ENCODE measurements at places on chromosomes 5 and 9.

DNA sequence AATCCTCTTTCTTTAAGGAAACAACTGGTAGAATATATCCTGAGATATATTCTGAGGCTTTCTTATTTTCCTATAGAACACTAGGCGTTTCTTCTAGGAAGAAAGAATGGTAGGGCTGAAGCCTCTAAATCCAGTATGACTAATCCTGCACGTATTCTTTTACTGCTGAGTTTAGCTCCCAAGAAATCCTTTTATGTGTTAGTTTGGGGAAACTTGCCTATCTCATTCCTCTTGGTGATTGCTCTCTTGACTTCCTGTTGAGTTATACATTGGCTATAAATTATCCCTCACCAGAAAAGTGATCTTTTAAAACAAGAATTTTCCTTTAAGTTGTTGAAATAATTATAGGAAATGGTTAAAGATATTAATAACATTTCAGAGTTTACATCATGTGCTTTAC lies 422.9 kb downstream of the TMEM161B start:
- DNase-seq = no peak

GRCh38 chr5:58462154-58462553 lies 2.3 kb upstream of the PLK2 start:
- DNase-seq = no peak

GRCh38 chr5:118076490-118076889 lies 911.9 kb downstream of the DTWD2 start:
- DNase-seq = no peak

DNA sequence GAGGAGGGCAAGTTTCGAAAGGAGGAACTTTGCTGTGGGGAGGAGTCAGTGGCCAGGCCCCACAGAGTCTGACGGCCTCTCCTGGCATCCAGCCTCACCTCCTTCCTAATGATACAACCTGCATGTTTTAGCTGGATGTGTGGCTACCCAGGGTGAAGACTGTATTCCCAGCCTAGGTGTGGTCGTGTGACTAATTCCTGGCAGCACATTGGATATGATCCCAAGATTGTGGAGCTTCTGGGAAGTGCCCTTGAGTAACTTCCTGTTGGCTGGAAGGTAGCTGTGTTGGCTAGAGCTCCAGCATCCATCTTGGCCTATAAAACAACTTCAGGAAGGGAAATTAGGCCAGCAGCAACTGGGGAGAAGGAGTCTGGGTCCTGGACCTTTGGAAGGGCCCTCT lies 19.0 kb upstream of the LPCAT1 start:
- no peak for DNase-seq

DNA sequence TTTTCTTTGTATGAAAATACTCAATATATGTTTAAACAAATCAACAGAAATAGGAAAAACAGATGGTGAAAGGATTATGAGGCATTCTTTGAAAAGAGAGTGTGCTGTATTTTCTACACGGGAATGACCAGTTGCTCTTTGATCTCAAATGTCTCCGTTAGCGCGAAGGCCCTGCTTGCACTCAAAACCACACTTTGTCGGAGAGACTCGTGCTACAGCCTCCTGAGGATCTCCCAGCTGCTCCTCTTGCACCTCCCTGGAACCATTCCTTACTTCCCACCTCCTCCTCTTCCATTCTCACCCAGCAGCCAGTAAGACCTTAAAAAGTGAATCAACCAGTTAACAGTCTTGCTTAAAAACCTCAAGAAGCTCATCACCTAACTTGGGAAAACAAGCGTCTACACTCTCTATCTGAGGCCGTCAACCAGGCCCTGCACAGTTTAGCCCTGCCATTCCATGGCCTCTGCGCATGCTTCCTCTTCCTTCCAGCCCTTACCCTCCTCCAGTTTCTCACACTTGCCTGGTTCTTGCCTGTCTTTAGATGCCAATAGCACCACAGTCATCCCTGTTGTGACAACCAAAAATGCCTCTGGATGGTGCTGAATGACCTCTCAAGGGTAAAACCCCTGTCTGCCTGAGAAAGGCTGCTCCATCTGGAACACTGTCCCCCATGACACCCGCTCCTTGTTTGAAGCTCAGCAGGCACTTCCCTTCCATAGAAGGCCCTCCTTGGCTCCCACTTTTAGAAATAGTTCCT lies 594.7 kb upstream of the WWC1 start:
- no peak for DNase-seq
